ENCODE measurements at places on chromosomes 16 and 17.

GRCh38 chr16:68059804-68060203 is 25.4 kb upstream of the NFATC3 start:
- DNase-seq: no peak

- DNase-seq: no peak
These were observed 4.7 kb upstream of the TGFB1I1 start for GRCh38 chr16:31467151-31467773.

DNA sequence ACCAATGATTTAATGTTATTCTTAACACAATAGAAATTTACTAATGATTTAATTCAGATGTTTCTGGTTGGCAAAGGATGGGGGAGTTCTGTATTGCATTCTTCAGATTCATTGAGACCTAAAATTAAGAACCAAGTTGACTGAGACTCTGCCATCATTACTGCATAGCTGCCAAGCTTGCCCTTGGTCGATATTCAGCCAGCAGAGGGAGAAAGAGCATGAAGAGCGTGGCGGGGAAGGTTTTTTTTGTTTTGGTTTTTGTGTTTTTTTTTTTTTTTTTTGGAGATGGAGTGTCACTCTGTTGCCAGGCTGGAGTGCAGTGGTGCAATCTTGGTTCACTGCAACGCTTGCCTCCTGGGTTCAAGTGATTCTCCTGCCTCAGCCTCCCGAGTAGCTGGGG is 659.4 kb upstream of the EEF2KMT start:
- no peak for DNase-seq

DNA sequence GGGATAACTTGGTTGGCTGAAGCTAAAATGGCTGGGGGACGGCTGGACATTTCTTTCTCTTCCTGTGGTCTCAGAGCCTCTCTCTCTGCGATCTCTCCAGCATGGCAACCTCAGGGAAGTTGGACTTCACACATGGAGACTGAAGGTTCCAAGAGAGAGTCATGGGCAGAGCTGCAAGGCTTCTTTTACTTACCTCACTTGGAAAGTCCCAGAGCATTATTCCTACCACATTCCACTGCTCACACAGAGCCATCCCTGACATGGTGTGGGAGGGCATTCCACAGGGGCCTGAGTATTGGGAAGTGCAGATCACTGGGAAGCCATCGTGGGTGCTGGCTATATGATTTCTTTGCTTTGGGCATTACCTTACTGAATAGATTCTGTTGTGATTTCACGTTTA is 9.8 kb upstream of the SLC6A2 start:
- DNase-seq: no peak

- DNase-seq: no peak
These were observed 19.9 kb upstream of the MRTFB start for GRCh38 chr16:14051103-14051729.

DNA sequence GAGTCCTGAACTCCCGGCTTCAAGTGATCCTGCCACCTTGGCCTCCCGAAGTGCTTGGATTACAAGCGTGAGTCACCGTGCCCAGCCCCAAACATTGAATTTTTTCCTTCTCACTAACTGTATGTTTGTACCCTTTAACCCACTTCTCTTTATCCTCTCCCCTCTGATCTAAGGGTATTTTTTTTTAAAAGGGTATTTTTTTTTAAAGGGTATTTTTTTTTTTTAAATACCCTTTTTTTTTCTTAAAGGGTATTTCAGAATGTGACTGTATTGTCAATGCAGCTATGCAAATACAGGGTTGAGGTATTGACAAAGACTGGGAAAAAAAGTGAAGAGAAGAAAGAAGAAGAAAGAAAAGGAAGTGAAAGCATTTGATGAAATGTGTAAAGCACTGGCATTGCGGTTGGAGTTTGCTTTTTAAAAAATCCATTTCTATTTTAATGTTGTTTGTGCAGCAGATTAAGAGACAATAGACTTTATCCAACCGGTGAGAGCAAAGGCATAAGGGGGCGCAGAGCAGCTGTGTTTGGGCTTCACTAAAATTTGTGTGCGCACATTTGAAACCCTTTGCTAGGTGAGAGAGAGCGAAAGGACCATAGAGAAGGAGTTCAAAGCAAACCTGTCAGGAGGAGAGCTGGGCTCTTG is 42.4 kb downstream of the SYT17 start:
- no peak for DNase-seq

- DNase-seq: no peak
These were observed 20.4 kb upstream of the CDYL2 start for GRCh38 chr16:80824623-80825364.

DNA sequence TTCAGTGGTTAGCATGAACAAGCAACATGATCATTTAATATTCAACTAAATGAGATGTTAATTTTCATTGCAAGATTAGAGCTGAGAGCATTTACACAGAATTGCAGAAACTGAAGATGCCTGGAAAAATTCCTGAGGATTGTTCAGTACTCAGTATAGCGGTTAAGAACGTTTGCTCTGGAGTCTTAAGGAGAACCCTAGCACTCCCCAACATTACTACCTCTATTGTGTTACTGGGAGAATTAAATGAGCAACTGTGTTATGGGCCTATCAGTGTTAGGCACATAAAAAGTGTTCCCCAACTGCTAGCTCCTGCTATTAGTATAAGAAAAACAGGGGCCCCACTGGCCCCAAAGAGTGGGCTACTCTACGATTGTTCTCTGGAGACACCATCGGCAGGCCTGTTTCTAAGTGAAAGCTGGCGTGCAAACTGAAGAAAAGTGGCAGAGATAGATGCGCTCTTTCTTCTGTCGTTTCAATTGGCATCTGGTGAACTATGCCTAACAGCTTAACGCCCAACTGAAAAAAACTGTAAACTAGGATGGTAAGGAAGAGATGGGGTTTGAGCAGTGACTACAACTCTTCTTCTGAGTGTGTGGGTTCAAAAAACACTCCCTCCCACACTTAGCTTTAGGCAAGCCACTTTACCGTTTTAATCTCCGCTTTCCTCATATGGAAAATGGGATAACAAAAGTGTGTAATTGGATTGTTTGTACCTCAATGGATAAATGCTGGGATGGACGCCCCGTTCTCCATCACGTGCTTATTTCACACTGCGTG is 1.3 kb downstream of the CDR2 start:
- no peak for DNase-seq

GRCh38 chr16:61763991-61764390 is 272.2 kb downstream of the CDH8 start:
- DNase-seq: no peak

GRCh38 chr16:4689864-4690704 is 3.3 kb upstream of the NUDT16L1 start:
- no peak for DNase-seq

DNA sequence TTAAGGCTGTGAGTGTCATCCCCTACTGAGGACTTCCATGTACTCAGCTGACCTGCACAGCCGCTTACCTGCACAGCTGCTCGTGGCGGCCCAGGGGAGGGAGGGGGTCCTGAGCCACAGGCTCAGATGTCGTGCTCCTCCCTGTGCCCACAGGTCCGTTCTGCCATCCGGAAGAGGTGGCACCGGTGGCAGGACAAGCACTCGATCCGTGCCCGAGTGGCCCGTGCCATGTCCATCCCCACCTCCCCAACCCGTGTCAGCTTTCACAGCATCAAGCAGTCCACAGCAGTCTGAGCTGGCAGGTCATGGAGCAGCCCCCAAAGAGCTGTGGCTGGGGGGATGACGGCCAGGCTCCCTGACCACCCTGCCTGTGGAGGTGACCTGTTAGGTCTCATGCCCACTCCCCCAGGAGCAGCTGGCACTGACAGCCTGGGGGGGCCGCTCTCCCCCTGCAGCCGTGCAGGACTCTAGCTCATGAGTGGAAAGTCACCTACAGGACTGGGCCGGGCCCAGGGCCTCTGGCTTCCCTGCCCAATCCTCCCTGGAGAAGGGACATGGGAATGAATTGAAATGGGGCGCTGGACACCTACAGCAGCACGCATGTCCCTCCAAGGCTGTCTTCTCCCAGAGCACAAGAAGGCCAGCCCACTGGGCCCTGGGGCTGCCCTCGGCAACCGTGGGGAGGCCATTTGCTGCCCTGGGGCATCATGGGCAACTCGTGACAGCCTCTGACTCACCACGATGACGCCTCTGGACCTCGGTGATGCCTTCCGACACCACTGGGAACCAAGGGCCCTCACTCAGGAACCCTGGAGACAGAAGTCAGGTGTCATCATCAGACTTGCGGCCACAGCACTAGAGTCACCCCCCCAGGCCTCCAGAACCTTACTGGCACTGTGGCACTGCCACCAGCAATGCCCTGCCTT is 9.9 kb upstream of the SPPL2C start:
- DNase-seq: no peak

- no peak for DNase-seq
These were observed 15.2 kb upstream of the DPEP1 start for GRCh38 chr16:89598199-89598598.

DNA sequence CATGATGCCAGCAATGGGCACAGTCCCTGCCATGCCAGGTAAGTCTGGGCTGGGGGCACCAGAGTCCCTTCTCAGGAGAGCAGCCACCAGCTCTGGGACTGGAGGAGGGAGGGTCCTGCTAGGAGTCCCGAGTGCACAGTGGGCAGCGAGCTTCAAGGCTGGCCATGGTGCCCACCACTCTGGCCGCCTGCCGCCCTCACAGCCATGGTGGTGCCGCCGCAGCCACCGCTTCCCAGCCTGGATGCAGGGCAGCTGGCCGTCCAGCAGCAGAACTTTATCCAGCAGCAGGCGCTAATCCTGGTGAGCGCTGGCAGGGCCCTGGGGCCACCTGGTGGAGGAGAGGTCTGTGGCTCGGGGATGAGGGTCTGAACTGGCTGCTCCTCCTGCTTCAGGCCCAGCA is 17.9 kb upstream of the SMIM5 start:
- DNase-seq: no peak

DNA sequence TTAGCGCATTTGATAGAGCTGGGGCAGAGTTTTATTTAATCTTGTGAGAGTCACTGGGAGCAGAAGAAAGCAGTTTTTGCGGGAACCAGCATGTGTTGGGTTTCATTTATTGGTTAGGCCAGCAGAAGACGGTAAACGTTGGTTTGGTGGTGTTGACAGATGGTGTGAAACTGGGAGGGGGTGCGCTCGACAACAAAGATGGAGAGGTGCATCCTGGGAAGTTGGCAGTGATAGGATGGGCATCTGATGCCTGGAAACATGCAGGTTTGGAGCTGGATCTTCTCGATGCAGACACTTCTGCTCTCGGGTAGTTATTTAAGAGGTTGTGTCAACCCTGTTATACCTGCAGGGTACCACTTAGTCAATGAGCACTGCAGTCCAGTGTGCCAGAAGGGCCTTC is 24.9 kb upstream of the CLEC18A start:
- DNase-seq: no peak
